Right ventricle myocardium superior (tissue), 1 donor: ENCODE measurements at places on chromosomes 16 and 17.

GRCh38 chr17:62996221-62996620, 30.2 kb downstream of the TANC2 start:
- DNase-seq = no peak

DNA sequence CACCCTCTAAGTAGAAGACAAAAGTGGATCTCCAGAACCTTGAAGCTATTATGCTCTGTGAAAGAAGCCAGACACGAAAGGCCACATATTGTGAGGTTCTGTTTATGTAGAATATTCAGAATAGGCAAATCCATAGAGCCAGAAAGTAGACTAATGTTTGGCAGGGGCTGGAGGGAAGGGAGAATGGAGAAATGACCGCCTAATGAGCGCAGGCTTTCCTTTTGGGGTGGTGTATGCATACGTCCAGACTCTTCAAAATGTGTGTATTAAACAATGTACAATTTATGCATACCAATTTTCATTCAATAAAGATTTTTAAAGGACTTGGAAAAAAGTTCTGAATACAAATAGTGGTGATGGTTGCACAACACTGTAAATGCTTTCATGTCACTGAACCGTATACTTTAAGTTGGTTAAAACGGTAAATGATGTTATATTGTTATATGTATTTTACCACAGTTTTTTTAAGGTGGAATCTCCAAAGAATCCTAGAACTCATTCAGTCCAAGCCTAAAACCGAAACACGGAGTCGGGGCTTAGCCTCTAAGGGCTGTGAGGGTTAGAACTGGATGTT, 397.4 kb downstream of the SOX9 start:
- no peak for DNase-seq

DNA sequence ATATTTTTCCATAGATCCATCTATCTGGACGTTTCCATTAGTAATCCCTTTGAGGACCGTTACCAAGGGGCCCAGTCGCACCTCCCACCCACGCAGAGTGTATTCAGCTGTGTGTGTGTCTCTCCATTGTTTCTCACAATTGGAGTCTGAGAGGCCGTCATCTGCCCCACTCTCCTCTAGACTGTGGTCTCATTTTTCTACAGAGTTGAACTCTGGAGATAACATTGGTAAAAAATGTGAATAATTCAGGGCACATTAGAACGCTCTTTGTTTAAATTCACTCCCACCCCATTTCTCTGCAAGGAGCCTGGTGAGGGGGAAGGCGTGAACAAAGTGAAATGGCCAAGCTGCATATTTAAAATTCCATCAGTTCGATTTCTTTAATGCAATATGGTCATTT, 333.1 kb upstream of the MAF start:
- no peak for DNase-seq

- DNase-seq = no peak
Measured at GRCh38 chr17:28407130-28407973, 1.3 kb upstream of the SLC46A1 start.

GRCh38 chr16:72876221-72876620, 171.7 kb downstream of the ZFHX3 start:
- peak; percentile 81 for DNase-seq

DNA sequence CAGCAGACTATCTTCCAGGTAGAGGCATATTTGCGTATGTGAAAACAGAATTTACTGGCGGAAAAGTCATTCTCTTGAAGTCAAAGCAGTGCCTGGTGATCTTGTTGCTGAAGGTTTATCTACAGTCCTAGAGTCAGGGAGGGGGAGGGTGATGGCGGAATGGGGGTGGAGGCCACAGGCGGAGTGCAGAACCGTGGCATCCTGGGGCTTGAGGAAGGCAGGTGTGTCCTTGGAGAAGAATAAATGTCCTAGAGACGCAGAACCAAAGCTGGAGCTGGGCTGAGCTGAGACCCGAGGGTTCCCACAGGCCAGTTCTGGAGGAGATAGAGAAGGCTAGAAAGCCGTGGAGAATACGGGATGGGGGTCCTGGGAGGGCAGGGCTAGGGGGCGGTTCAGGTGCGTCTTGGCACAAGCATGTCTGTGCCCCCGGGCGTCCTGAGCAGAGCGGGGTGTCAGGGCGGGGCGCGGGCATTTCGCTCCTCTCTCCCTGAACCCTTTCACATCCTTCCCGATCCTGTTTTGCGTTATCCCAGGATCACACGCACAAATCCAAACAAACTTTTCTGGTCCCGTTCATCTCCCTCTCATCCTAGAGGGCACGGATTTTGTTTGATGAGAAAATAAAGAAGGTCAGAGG, 76.9 kb upstream of the CREBBP start:
- no peak for DNase-seq

DNA sequence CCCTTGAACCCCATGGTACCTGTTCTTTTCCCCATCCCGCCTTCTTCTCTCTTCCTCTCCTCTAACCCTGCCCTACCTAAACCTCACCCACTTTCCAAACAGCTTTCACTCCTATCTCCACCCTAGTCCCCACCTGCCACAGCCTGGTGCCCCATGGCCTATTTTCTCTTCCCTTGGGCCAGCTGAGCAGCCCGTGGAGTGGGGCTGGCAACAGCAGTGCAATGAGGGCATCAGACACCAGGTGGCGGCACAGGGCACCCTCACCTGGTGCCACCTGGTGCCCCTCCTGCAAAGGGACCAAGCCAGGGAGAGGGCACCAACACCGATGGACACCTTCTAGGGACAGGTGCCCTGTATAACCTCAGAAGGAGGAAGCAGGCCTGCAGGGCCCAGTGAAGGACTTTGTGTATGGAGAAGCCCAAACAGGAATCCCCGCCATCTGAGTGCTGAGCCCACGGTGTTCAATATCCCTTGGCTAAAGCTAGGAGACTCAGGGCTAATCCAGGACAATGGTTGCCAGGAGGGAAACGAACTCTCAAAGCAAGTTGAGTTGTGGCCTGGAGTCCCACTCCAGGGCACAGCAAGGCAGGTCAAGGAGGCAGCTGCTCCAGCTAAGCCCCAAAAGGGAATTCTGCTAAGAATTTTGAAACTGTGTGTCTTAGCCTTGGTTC, 4.0 kb upstream of the ABCC3 start:
- DNase-seq = peak; percentile 69

GRCh38 chr16:87166934-87167333, 150.3 kb downstream of the C16orf95 start:
- DNase-seq = no peak

DNA sequence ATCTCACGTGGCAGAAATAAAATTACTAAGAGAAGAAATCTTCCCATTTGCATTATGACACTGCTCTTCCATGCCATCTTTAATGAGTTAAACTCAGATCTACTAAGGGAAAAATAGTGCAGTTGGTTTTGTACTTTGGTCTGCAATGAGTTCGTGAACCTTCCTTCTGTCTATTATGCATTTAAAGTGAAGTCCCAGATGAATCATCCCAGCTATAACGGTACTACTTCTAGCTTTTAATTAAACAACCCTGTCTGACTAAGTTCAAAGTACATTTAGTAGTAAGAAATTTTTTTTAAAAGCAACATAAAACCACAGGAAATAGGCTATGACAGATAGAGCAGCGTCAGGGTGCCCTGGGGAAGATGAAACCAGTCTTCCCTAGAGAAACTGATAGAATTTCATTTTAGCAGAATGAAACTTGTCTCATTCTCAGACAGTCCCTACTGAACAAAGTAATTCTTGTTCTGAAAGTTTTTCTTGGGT, 1.8 kb downstream of the TMIGD1 start:
- no peak for DNase-seq

DNA sequence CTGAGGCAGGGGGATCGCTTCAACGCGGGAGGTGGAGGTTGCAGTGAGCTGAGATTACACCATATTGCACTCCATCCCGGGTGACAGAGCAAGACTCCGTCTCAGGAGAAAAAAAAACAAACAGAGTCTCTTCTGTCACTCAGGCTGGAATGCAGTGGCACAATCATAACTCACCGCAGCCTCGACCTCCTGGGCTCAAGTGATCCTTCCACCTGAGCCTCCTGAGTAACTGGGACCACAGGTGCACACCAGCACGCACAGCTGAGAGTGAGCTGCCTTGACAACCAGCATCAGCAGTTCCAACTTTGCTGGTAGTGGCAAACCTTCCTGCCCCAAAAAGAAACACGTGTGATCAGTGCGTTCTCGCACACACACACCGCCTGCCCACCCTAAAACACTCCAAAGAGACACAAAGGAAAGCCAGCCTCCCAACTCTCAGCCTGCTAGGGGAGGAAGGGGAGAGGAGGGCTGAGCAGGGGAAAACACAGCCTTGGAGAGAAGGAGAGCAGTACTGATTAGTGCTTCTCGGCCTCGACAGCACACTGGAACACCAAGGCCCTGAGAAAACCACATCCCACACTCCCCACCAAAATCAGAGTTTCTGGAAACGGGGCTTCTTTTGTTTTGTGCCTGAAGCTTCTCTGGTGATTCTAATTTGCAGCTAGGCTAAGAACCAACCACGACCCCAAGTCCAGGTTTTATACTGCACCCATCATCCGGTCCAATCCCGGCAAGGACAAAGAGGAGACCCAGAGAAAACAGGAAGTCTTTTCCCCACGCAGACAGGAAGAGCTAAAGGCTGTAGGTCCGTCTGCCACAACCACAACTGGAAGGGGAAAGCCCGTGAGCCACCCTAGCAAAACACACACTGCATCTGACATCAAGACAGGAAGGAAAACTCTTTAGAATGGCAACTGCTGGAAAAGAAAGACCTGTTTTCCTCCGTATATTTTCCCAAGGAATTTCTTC, 28.8 kb downstream of the ZCCHC14 start:
- DNase-seq = no peak

DNA sequence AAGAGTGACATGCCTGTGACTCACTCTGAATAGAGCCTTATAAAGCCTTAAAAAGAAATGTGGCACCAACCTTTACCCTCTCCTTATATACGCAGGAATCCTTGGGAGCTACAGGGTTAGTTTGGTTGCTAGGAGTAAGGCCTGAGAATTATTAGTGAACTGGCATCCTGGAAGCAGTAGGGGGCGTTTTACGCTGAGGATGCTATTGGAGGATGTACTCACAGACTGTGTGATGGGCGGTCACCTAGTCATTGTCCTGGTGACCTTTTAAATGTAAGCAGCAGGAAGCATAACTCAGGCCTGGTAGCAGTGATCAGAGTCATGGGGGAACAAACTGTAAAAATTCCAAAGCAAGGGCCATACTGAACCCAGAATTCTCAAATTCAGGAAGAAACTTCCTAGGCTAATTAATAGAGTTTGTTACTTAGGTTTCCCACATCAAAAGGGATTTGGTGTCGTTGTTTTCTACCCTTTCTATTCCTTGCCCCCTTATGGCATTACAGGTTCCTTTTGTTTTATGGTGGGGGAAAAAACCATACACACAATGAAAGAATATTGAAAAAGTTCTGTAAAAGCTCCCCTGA, 153.8 kb downstream of the SNX11 start:
- no peak for DNase-seq

GRCh38 chr17:66240013-66240412, 10.8 kb upstream of the APOH start:
- no peak for DNase-seq

GRCh38 chr16:49465661-49466528, 92.3 kb downstream of the C16orf78 start:
- DNase-seq = no peak

GRCh38 chr16:25034911-25035310, 19.7 kb upstream of the ARHGAP17 start:
- DNase-seq = no peak

GRCh38 chr16:49586466-49587450, 213.2 kb downstream of the C16orf78 start:
- DNase-seq = no peak

GRCh38 chr17:27264068-27264812, 29.7 kb upstream of the WSB1 start:
- no peak for DNase-seq

DNA sequence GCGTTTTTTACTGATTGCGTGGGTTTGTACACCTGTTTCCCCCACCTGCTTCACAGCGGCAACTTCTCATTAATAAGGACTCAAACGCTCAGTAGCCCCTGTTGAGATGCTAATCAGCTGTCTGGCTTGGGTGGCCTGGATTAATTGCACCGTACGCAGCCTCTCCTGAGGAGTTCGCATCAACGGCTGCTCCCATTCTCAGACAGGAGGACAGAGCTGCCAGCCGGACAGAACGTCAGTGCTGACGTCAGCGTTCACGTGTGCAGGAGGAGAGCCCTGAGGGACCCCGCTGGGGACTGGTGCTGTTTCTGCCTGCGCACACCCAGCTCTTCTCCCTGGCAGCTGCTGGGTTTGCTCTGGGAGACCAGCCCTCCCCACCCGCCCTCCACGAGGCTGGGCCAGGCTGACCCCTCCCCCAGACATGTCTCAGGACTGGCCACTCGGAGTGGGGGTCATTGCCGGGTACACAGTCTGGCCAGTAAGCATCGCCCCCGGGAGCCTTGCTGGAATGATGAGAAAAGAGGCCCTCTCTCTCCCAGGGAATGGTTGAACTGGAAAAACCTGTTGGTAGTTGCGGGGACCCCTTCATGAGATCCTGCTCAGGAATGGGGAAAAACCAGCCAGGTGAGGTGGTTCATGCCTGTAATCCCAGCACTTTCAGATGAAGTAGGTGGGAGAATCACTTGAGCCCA, 5.7 kb upstream of the BANP start:
- peak; percentile 82 for DNase-seq

GRCh38 chr17:9291912-9292560, 270.7 kb downstream of the NTN1 start:
- peak; percentile 49 for DNase-seq

- DNase-seq = no peak
Measured at GRCh38 chr17:81417049-81417878, 22.0 kb downstream of the BAHCC1 start.

- no peak for DNase-seq
Measured at GRCh38 chr17:58202859-58203258, 10.3 kb downstream of the EPX start.

GRCh38 chr17:9371019-9371418, 204.6 kb downstream of the STX8 start:
- DNase-seq = no peak

DNA sequence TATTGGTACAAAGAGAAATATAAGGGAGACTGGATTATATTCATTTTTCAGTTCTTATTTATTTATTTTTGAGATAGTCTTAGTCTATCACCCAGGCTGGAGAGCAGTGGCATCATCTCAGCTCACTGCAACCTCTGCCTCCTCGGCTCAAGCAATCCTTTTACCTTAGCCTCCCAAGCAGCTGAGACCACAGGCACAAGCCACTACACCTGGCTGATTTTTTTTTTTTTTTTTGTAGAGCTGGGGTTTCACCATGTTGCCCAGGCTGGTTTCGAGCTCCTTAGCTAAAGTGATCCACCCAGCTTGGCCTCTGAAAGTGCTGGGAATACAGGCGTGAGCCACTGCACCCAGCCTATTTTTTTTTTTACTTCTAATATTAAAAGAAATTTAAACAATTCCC, 40.1 kb upstream of the USP7 start:
- DNase-seq = no peak

GRCh38 chr16:3474136-3474779, 21.0 kb downstream of the C16orf90 start:
- DNase-seq = peak; percentile 49

- DNase-seq = no peak
Measured at GRCh38 chr16:27529962-27530361, 19.8 kb downstream of the GTF3C1 start.

- no peak for DNase-seq
Measured at GRCh38 chr17:71824671-71825070, 296.1 kb upstream of the SOX9 start.

DNA sequence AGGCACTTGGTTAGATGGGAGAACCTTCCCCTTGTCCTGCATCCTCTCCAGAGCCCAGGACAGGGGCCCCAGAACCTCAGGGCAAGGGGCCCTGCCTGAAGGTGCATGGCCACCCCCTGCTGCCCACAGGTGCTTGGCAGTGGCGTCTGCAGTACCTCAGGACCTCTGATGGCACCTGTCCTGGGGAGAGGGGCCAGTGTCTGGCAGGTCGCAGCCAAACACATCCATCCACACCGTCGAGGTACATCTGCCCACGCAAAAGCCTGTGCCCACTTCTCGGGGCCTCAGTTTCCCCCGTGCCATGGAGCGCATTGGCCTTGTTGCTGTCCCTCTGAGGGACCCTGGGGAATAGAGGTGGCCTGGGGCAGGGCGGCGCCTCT, 9.3 kb downstream of the MAP2K3 start:
- DNase-seq = no peak
